IPS-NIHi11 (cell line): ENCODE measurements at places on chromosomes 6 and 20.

- DNase-seq: peak; percentile 47
Observed at GRCh38 chr6:116405652-116406356, 35.1 kb downstream of the DSE start.

- DNase-seq: peak; percentile 57
Observed at GRCh38 chr20:10864076-10864672, 190.4 kb upstream of the JAG1 start.

DNA sequence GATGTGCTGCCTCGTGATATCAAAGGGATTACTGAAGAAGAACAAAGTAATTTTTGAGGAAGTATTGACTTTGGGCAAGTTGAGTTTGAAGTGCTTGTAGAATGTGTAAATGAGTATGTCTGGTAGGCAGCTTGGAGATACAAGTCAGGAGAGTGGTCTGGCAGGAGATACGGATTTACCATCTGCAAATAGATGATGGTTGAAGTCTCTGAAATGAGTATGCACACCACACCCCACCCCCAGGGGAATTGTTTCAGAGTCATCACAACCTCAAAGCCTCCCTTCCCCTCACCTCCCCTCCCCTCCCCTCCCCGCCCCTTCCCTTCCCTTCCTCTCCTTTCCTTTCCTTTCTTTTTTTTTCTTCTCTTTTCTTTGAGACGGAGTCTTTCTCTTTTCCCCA, 16.4 kb upstream of the MCUR1 start:
- DNase-seq: no peak

- DNase-seq: no peak
Observed at GRCh38 chr6:169092375-169092774, 161.3 kb downstream of the THBS2 start.

DNA sequence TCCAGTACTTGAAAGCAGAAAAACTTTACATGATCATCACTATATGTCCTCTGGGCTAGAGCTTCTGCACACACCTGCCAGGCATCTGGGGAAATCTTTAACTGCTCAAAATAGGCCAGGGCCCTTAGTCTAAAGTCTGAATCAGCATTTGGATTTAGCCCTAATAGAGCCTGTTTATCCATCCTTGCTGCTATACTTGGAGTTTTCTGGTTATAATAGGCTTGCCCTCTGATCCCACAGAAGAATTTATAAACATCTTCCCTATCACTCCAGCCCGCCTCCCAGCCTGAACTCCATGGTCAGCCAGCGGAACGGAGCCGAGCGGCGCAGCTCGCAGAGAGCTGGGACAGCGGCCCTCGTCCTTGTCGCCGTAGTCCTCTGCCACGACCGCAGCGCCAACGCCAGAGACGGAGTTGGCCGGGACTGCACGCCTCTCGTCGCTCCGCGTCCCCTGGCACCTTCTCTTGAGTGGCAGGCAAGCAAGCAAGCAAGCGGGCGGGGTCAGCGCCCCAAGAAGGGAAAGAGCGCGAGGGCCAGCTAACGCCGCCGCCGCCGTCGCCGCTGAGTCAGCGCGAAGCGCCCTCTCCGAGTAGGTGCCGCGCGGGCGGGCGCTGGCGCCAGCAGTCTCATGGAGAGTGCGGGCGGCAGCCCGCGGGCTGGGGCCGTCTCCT, 25.4 kb upstream of the ASIP start:
- DNase-seq: peak; percentile 89

DNA sequence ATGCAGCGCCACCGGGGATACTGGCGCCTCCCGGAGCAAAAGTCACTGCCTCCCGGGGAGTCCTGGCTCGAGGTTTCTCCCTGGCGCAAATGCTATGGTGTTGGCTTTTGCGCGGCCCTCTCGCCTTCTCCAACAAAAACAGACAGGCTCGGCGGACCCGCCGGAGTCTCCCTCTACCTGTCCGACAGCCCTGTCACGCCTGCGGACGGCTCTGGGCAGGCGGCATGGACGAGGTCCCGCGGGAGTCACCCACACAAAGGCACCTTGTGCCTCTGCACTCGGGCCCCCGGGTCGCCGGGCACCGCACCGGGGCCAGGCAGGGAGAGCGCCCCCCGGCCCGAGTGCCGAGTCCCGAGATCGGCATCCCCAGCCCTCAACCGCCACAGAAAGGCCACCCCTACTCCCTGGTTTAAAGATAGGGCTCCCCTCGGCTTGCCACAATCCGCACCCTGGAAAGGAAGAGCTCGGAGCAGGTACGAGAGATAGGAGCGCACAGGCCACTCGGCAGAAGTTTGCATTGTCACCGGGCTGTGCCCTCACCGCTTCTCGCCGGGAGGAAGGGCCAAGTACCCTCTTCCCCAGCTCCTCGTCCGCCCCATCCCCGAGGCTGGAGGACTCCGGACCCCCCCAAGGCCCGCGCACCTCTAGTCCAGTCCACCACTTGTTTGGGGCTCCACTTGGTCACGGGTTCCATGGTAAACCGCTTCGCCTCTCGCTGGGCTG, 903 bp downstream of the CNKSR3 start:
- peak; percentile 43 for DNase-seq

GRCh38 chr6:137875058-137875520, 8.0 kb downstream of the TNFAIP3 start:
- no peak for DNase-seq

- DNase-seq: no peak
Observed at GRCh38 chr6:12401200-12401599, 111.0 kb downstream of the EDN1 start.

DNA sequence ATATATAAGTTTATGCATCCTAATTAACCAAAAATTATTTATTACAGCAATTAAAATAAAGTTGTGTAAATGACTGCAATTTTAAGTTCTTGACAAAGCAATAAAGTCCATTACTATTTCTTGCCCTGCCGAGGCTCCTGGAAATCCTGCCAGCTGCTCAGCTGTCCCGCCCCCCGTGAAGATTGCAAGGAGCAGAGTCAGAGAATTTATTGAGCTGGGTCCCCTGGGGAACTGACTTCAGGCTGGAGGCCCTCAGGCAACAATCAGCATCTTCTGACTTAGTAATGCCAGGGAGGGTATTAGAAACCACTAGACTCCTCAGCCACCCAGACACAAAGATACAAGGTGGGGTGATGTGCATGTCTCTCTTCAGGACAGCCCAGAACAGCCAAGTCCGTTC, 92.3 kb downstream of the EDN3 start:
- no peak for DNase-seq

- DNase-seq: no peak
Observed at GRCh38 chr20:21129861-21130260, 4.0 kb downstream of the KIZ start.

DNA sequence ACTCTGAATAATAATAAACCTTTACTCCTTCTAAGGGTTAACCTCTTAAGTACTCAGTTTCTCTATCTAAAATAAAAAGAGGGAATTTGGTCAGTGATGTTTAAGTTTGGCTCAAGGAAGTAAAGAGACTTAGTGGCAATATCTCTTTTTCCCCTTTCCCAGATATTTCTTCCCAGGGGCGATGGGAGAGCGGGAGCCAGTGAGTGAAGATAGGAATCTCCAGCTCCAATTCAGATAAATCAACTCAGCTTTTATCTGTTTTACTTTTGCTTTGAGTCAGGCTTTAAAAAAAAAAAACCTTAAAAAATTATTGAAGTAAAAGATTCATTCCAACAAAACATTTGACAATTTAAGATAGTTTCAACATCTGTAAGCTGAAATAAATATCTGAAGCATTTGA, 45.4 kb upstream of the SNRPB2 start:
- DNase-seq: no peak

DNA sequence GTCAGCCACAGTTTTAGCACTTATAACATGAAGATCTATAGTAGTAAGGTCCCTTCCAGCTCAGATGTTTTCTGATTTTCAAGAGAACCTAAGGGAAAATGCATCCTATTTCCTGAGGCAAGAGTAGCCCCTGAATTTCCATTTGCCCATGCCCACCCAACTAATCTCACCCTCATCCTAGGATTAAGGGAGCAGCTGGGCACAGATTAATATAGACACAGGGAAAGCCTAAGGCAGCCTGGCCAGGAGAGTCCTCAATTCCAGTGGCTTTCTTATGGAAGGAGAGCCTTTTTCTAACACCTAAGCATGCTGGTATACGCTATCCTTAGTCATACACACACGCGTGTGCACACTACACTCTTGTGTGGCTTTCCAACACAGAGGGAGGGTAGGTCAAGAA, 1.5 kb downstream of the APOBEC2 start:
- no peak for DNase-seq

GRCh38 chr20:63100174-63100925, 93.6 kb upstream of the BHLHE23 start:
- peak; percentile 38 for DNase-seq

GRCh38 chr20:49132995-49133478, 55.1 kb downstream of the STAU1 start:
- peak; percentile 45 for DNase-seq

- no peak for DNase-seq
Observed at GRCh38 chr6:15026832-15027231, 219.0 kb upstream of the JARID2 start.

GRCh38 chr20:62891111-62891510, 29.5 kb upstream of the TCFL5 start:
- DNase-seq: no peak

DNA sequence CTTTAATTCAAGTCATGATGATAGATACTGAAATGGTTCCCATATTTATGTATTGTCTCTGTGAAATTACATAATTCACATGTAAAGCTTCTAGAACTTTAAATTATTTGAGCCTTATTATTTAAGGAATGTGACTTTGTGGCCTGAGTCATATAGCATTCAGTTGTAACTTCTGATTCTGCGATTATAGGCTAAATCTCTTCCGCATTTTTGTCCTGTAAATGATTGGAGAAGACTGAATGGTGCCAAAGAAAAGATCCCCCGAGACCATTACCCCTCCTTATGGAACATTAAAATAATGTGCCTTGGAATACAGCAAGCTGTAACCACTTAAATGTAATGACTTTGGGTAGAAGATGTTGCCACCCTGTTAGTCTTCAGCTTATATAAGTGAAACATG, 63.3 kb upstream of the MAP7 start:
- DNase-seq: no peak

- no peak for DNase-seq
Observed at GRCh38 chr20:4894409-4894808, 106.9 kb downstream of the SLC23A2 start.

GRCh38 chr6:166006900-166007301, 160.8 kb downstream of the TBXT start:
- no peak for DNase-seq

GRCh38 chr20:17306427-17306826, 79.6 kb downstream of the PCSK2 start:
- no peak for DNase-seq

- DNase-seq: no peak
Observed at GRCh38 chr20:57650266-57650665, 30.0 kb upstream of the ZBP1 start.

DNA sequence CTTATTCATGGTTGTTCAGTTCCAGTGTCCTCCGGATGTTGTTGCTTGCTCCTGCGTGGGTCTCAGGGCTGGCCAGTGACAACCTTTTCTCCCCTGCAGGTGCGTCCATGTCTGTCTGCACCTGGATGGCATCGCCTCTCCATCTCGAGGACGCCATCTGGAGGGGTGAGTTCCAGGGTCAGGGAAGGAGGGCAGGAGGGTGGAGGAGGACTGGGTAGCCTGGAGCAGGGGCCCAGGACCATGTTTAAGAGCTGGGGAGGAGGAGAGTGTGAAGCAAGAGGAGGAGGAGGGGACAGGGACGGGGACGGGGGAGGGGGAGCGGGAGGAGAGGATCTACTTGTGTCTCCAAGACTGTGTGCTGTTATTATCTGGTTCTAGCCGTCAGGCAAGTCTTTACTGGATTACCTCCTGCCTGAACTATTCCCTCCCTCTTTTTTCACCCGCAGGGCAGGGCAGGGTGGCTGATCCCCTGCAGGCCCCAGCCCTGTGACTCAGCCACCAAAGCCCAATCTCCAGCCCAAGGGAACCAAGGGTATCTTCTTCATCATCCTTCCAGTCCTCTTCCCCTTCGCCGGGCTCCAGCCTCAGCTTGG, 32.2 kb upstream of the TULP1 start:
- no peak for DNase-seq
